ENCODE measurements at places on chromosomes 7 and 10.

DNA sequence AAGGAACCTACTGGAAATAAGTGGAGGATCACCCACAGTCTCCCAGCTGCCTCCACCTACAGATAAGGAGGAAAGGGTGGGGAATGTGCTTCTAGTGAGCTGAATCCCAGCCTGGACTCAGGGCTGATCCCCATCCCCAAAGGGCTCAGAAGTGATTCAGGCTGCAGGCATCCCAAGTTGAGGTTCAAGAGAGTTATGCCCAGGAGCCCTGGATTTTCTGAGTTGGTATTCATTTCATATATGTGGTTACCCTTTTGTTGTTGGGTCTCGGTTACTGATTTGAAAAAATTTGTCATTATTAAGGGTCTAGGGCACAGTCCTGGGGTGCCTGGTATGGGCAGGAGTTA, 30.0 kb upstream of the SRGN start:
- DNase-seq = no peak

GRCh38 chr10:103748020-103748419, 107.4 kb downstream of the SH3PXD2A start:
- DNase-seq = no peak

GRCh38 chr7:8433477-8434289, at the start of gene NXPH1:
Gene NXPH1, plus strand, starts transcription at chr7:8433609.
- no peak for DNase-seq

DNA sequence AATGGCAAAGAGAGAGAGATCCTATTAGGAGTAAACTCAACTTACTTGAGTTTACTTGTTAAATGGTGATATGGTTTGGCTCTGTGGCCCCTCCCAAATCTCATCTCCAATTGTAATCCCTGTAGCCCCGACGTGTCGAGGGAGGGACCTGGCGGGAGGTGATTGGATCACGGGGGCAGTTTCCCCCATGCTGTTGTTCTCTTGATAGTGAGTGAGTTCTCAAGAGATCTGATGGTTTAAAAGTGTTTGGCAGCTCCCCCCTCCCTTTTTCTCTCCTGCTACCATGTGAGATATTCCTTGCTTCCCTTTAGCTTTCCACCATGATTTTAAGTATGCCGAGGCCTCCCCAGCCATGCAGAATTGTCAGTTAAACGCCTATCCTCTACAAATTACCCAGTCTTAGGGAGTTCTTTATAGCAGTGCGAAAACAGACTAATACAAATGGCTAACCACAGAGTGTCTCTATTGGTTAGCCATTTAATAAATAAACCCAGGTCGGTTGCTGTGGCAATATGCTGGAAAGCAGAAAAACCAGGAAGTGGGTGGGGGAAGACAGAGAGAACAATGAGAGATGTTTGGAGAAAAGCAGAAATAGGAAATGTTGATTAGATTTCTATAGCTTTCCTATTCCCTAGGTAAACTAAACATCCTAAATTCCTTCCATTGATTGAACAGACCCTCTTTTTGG, 3.0 kb upstream of the STMP1 start:
- no peak for DNase-seq

GRCh38 chr10:13079776-13080050, 20.2 kb upstream of the OPTN start:
- DNase-seq = no peak

DNA sequence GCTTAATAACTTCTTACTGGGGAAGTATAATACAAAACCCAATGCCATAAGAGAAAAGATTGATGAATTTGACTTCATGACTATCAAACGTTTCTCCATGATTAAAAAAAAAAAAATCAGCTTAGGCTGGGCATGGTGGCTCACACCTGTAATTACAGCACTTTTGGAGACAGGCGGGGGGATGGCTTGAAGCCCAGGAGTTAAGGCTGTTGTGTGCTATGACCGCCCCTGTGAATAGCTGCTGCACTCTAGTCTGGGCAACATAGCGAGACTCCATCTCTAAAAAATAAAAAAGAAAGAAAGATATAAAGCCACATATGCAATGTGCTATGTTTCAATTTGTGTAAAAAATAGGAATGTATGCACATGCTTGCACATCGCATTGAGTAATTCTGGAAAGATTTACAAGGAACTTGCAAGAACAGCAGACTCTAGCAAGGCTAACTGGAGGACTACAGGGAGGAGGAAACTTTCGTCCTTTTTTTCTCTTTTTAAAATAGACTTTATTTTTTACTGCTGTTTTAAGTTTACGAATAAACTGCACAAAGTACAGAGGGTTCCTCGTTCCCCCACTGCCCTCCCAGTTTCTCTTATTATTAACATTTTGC, 10.3 kb upstream of the RARRES2 start:
- DNase-seq = no peak

DNA sequence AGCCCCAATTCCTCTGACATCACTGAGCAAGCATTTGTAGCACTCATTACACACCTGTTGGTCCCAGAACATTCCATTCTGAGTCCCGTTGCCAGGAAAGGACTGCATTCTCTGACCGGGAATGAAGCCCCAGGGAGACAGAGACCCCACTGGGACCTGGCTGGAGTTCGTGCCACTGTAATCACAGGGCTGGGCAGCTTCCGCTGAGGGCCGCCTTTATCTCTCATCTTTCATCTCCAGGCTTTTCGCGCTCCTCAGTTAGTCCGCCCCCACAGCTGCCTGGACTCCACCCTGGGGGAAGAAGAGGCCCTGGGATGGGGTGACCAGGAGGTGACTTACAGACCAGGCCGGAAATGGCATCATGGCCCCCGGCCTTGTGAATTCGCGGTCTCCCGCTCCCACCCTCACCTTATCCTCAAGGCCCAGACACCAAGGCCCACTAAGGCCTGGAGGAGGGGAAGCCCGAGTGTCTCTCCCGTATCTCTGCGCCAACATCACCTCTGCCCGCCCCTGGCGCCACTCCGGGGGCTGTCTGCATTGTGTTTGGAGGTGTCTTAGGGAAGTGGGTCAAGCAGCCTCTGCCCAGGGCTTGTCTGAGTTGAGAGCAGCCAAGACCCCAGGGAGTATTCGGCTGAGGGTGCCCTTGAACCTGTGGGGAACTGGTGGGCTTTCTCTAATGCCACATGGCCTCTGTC, 75.4 kb downstream of the PROSER2 start:
- no peak for DNase-seq

GRCh38 chr10:91312382-91312733, 91.9 kb downstream of the PCGF5 start:
- no peak for DNase-seq

DNA sequence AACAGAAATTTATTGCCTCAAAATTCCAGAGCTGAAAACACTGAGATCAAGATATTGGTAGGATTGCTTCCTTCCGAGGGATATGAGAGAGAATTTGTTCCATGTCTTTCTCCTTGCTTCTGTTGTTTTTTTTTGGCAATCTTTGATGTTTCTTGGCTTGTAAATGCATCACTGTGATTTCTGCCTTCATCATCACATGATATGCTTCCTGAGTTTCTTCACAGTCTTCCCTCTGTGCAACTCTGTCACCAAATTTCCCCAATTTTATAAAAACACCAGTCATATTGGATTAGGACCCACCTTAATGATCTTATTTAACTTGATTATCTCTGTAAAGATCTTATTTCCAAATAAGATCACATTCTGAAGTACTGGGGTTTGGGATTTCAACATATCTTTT, 14.7 kb downstream of the TMEM236 start:
- DNase-seq = no peak
